T-helper 1 cell (primary cell): ENCODE measurements at places on chromosomes 2 and 18.

- DNase-seq: no peak
Observed at GRCh38 chr2:138779406-138779780, 797 bp downstream of the NXPH2 start.

DNA sequence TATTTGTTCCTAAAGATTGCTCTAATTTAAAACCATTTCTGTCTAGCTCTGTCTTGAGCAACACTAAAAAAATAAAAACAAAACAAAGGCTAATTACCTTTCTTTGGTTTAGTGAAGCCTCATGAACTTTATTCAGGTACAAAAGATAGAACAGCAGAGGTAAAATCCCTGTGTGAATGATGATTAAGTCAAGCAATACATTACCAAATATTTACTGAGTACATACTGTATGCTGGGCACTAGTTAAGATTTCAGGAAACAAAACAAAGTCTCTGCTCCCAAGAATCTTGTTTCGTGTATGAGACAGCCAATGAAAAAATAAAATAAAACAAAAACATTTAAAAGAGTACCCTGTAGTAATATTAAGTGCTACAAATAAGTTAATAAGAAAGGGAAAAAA, 257.5 kb downstream of the RND3 start:
- no peak for DNase-seq

- DNase-seq: no peak
Observed at GRCh38 chr2:20264629-20265028, 39.7 kb upstream of the SDC1 start.

DNA sequence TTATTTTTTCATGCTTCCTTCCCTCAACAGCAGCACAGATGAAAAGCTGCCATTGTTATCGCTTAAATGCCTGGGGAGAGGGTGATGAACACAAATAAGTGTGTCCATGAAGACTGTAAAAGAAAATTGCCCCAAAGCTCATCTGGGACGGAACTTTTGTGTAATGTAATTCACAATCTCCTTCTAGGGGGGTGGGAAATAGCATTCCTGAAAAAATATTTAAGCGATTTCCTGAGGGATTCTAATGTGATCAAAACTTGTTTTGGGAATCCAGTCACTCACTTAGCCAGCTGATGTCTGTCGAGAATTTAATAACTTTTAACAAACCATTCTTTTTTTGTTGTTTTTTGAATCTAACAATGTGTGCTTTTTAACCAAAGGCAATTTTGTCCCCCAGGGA, 427.9 kb downstream of the PLCL1 start:
- DNase-seq: no peak

GRCh38 chr2:216425008-216425787, 12.9 kb downstream of the SMARCAL1 start:
- no peak for DNase-seq

DNA sequence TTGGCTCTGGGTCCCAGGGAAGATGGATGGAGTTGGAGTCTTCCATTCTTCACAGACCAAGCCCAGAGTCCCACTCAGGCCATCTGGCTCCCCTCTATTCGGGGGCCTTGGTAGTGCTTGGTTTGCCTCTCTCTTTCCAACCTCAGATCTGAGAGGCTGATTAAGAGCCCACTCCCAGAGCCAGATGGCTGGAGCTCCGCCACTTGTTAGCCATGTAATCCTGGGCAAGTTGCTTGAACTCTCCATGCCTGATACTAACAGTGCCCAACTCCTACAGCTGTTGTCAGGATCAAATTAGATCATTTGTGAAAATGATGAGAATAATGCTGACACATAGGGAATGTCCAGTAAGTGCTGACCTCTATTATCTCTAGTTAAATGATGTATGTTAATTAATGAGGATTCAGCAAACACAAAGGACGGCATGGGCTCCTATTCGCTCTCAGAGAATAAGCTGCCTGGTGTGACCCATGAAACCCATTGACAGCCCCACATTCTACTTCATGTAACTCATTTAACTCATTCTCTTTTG, 46.6 kb upstream of the SLC14A1 start:
- no peak for DNase-seq

- no peak for DNase-seq
Observed at GRCh38 chr2:74262681-74263080, 64.3 kb downstream of the MTHFD2 start.

GRCh38 chr2:196601430-196602306, 37.8 kb upstream of the CCDC150 start:
- no peak for DNase-seq

- no peak for DNase-seq
Observed at GRCh38 chr2:189142893-189143759, 36.4 kb downstream of the COL5A2 start.

GRCh38 chr2:212908682-212909435, 242.6 kb downstream of the IKZF2 start:
- no peak for DNase-seq

- DNase-seq: no peak
Observed at GRCh38 chr18:46910856-46911255, 6.5 kb downstream of the PIAS2 start.

GRCh38 chr2:49351560-49351959, 197.2 kb upstream of the FSHR start:
- no peak for DNase-seq

- no peak for DNase-seq
Observed at GRCh38 chr2:171319164-171319810, 114.5 kb downstream of the METTL8 start.

DNA sequence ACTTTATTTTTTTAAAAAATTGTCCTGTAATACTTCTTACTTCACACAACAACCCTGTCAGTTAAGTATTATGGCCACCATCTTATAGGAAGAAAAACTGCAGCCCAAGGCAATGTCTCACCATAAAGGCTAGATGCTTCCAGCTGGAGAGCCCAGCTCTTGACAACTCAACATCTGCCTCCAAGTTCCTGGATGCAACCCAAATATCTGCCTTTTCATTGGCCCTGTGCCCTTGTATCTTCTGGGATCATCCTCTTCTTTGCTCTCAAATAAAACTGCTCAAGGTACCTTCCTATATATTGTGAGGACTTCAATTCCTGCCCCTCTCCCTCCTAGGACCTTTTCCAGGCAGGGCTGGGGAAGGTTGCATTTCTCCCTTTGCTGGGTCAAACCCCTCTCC, 69.5 kb downstream of the BIN1 start:
- no peak for DNase-seq

- DNase-seq: no peak
Observed at GRCh38 chr2:46117379-46117778, 179.8 kb upstream of the EPAS1 start.

GRCh38 chr2:11831415-11831814, 85.0 kb downstream of the LPIN1 start:
- no peak for DNase-seq

DNA sequence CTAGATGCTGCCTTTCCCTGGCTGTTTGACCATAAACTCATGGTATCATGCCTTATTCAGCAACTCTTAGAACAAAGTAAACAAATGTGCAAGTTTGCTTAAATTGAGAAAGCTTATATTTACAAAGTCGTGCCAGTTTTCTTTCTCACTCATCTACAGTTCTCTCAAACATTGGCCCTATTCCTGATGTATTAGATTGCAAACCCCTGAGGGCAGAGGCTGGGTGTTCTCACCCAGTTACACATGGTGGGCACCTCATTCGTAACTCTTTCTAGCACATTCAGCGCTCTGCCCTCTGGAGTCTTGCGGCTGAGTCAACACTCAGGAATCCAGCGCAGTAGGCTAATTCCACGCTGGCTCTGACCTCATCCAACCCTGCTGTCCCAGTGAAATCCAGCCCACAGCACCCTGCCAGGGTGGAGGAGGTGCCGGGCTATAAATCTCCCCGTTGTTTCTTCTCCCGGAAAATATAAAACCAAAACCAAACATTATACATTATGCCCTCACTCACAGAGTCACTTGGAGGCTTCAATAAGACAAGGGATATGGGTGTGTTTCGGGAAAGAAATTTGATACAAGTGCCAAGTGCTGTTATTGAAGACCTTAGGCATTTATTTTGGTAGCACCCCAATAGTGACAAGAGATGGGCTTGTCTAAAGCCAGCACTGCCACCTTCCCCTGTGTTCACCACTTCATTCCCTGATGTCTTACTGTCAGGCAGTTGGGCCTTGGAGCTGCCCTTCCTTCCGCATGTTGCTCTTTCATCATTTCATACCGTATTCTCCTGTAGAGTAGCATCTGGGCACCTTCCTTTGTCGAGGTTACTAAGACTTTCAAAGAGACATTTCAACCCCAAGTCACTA, 287.4 kb downstream of the PRKCE start:
- no peak for DNase-seq

- no peak for DNase-seq
Observed at GRCh38 chr2:9069543-9069942, 66.1 kb upstream of the MBOAT2 start.

- DNase-seq: no peak
Observed at GRCh38 chr18:22452226-22452668, 34.5 kb upstream of the CTAGE1 start.

DNA sequence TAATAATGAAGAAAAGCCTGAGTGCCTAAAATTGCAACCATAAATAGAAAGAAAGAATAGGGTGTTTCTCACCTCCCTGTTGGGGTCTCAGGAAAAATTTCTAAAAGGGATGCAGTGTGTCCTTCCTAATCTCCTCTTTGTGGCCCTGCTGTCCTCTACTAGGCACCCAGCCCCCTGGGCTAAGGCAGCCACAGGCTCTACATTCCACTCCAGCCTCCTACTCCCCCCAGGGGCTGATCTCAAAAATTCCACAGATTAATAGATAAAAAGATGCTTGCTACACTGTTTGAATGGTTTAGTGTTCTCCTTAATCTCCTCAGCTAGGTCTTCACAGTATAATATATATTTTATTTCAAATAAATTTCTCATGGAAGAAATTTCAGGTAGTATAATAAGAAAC, 17.6 kb downstream of the SATB2 start:
- DNase-seq: no peak

GRCh38 chr2:190023860-190024259, 38.7 kb downstream of the MSTN start:
- no peak for DNase-seq

GRCh38 chr18:78071166-78071710, 821.6 kb downstream of the GALR1 start:
- no peak for DNase-seq

GRCh38 chr2:20357638-20358389, 7.2 kb upstream of the PUM2 start:
- DNase-seq: no peak

- DNase-seq: no peak
Observed at GRCh38 chr2:207228402-207228801, 62.7 kb upstream of the KLF7 start.

DNA sequence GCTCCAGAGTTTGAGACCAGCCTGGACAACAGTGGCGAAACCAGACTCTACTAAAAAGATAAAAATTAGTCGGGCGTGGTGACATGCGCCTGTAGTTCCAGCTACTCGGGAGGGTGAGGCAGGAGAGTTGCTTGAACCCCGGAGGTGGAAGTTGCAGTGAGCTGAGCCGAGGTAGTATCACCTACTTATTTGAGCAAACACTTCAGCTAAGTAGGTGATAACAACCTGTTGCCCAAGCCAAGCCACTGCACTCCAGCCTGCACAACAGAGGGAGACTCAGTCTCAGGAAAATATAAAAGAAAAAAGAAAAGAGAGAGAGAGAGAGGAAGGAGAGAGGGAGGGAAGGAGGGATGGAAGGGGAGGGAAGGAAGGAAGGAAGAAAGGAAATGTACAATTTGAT, 21.3 kb downstream of the FER1L5 start:
- DNase-seq: no peak

- no peak for DNase-seq
Observed at GRCh38 chr2:104733226-104733943, 120.5 kb upstream of the POU3F3 start.

DNA sequence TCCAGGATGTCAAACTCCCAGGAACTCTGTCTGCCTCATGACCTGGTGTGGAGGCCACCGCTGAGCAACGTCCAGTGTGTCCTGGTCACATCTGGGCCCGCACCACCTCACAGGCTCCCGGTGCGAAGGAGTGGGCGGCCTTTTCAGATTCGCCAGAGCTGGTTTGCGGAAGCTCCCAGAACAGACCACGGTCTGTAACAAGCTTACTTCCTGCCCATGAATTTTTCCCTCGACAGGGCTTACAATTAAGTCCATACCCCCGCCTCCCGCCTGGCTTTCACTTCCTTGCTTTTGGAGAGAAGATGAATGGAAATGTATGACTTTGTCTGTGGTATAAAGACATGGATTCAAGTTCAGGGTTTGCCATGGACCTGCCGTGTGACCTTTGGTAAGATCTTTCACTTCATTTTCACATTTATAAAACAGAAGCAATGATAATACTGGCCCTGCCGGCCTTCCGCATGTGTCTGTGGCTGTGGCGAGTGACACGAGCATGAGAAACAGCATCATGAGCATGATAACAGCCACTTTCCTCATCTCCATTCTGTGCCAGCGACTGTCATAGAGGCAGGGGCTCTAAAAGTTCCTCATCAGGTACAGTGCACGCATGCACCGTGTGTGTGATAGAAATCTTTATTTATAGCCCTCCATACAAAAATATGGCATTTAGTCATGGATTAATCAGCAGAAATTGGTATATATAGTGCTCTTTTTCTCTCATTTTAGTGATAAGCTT, 31.0 kb upstream of the KCNF1 start:
- DNase-seq: no peak

- DNase-seq: no peak
Observed at GRCh38 chr2:121707344-121707919, 29.2 kb downstream of the NIFK start.

DNA sequence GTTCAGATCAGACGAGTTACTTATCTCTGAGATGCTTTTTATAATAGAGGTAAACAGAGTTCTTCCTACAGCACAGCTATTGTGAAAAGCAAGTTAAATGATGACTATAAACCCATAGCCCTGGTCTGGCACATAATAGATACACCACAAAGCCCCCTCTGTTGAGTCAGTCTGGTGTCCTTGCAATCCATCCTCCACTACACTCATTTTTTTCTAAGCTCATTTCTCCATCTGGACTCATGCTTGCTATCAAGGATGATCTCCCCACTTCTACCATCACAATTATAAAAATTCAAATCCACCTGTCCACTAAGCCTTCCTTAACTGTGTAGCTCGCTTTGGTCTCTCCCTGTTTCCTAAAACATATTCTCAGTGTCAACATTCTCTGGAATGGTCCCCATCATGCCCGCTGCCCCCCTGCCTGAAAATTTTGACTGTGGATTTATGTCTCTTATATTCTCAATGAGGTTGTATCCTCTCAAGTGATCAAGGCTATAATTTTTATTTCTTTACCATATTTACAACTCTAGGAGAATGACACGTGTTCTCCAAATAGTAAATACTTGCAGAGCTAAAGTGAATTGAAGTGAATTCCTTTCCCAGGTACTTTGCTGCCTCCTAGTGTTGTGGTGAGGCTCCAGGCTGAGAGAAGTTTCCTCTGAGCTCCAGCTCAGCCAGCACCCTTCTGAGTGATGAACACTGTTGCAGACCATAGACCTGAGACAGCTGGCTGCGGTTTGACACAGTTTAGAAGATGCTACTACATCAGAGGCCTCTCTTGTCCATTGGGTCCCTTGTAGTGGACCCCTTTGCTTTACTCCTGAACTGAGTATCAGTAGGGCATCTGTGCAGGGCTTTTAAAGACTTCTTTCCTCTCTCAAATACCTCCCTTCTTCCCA, 108.7 kb downstream of the DPP10 start:
- DNase-seq: no peak

DNA sequence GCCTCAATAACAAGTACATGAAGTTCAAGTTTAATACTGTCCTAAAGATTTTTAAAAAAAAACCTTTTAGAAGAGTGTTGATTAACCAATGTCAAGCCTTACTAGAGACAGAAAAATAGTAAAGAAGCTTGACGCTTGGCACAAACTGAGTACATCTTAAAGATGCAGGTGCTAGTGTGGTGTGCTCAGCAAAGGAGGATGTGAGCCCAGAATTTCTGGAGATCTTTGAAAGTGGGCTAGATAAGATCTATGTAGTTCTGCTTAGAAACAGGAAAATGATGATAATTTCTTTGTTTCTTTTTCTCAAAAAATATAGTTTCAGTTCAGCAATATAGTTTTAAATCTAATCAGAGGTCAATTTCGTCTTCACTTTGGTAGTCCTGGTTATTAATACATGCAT, 118.3 kb upstream of the KLHL14 start:
- DNase-seq: no peak
